ENCODE measurements at places on chromosomes 6 and 20. TPM values are rescaled to one million over a fixed set of nuclear protein-coding genes. Genes with fewer than 3 reads are reported as not detected.

DNA sequence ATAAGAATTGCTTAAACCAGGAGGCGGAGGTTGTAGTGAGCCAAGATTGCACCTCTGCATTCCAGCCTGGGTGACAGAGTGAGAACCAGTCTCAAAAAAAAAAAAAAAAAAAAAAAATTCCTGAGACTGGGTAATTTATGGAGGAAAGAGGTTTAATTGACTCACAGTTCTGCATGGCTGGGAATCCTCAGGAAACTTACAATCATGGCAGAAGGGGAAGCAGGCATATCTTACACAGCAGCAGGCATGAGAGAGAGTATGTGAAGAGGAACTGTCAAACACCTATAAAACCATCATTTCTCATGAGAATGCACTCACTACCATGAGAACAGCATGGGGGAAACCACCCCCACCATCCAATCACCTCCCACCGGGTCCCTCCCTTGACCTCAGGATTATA lies 1.8 kb upstream of the FKBP1A start:
- no peak for DNase-seq

- no peak for DNase-seq
Observed at GRCh38 chr6:63677282-63677681, 41.7 kb downstream of the PHF3 start.

GRCh38 chr20:8568075-8568474 lies 436.0 kb downstream of the PLCB1 start:
- no peak for DNase-seq

GABRR2 gene
- not detected for total RNA-seq

- DNase-seq, result peak; percentile 88
Observed at GRCh38 chr6:87078983-87079616, 15.8 kb downstream of the CGA start.

SNAP91 gene
- total RNA-seq, result 1.5 TPM

- no peak for DNase-seq
Observed at GRCh38 chr6:131854803-131855202, 47.0 kb downstream of the ENPP1 start.

DNA sequence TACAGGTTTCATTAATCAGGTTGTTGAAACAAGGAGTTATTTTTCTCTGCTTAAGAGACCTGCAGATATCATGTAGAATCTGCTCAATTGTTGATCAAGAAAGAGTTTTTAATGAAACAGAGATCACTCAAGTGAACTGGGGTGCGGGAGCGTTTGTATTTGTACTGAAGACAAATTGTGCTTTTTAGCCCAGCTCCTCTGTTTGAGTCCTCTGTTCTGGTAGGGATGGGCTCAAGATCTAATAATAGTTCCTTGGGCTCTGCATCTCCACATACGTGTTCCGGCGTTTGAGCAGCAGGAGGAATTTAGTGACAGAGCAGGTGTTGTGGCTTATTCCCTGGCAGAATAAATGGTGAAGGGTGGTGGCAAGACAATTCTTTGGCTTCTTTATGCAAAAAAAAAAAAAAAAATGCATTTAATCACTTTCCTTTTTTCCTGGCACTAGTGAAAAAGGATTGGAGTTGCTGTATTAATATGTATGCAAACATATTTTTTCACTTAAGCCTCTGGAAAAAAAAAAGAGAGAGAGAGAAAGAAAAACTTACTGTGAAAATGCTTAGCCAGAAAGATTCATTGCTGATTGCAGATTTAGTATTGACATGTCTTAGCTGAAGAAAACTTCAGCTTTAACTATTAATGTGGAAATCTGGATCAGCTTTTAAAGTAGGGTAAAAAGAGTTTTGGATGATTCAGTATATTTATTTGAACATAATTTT lies 4.0 kb downstream of the CITED2 start:
- no peak for DNase-seq

GRCh38 chr6:111624401-111625098 lies 18.9 kb upstream of the TRAF3IP2 start:
- DNase-seq, result no peak

DNA sequence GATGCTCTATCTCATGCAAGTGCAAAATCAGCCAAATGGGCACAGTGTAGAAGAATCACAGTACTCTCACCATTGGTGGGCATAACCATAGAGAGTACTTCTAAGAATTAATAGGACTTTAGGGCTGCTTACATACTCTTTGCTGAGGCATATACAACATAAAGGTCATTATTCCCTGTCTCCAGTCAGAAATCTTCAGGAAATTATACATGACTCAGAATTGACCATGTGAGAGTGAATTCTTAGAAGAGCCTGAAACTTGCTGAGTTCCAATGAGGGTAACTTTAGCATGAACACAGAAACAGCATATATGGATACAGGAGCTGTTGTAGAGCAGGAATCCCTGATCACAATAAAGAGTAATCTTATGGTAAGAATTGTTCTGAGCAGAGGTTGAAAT lies 498.7 kb downstream of the TENT5A start:
- DNase-seq, result no peak

- no peak for DNase-seq
Observed at GRCh38 chr6:81067057-81067456, 685.4 kb downstream of the TENT5A start.

TBXT gene
- total RNA-seq, result 0.25 TPM

- DNase-seq, result no peak
Observed at GRCh38 chr20:20295621-20296498, 72.0 kb upstream of the INSM1 start.

GRCh38 chr6:4953440-4953839 lies 50.4 kb downstream of the RPP40 start:
- no peak for DNase-seq

BTN3A1 gene
- total RNA-seq, result 5.1 TPM

DNA sequence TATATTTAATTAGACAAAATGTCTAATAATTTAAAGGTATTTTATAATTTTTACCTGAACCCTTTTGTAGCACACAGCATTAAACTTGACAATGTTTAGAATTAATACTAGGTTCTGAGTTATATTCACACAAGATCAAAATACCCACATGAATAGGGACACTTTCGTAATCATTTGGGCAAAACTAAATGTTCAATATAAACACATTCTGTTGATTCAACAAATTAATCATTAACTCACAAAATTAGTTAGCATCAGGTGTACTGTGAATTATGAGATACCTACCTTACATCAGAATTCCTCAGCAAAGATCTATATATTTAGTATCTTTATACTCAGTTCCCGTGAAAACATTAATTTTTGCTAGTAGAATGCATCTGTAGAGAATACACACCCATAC lies 481.5 kb upstream of the MANEA start:
- DNase-seq, result no peak

DNA sequence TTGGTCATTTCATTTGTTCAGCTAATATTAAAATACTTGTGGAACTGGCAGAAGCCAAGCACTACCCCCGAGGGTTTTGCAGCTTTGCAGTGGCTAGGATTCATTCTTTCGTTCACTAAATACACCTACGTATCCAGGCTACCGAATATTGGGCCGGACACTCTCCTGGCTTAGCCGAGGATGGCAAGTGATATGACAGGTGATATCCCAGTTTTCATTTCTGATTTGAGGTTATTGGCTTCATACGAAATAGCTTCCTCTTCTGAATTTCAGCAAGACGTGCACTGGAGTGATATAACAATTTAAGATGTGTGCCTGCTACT lies 536 bp upstream of the MTFR2 start:
- DNase-seq, result no peak

ABHD16B gene
- total RNA-seq, result not detected

IMPG1 gene
- total RNA-seq, result not detected

GRCh38 chr6:32189742-32190053 lies 304 bp downstream of the PBX2 start:
- DNase-seq, result no peak

- DNase-seq, result no peak
Observed at GRCh38 chr20:5895626-5896025, 54.7 kb downstream of the TRMT6 start.

- no peak for DNase-seq
Observed at GRCh38 chr20:59561228-59561605, 43.1 kb upstream of the PHACTR3 start.

DNA sequence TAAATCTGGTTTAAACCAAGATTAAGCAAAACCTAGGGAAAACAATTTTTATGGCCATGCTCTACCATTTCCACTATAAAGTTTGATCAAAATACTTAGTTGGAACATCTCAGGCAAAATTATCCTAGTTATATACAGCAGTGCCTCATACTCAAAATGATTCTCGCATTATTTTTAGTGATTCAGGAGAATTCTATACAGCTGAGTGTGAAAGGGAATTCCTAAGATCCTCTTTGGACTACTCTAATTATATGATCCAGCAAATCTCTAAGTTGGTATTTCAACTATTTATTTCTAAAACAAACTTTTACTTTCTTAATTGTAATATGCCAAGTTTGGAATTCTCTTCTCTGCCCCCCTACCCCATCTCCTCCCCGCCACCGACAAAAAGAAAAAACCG lies 8.6 kb downstream of the DTNBP1 start:
- no peak for DNase-seq

OR2B6 gene
- not detected for total RNA-seq

DNA sequence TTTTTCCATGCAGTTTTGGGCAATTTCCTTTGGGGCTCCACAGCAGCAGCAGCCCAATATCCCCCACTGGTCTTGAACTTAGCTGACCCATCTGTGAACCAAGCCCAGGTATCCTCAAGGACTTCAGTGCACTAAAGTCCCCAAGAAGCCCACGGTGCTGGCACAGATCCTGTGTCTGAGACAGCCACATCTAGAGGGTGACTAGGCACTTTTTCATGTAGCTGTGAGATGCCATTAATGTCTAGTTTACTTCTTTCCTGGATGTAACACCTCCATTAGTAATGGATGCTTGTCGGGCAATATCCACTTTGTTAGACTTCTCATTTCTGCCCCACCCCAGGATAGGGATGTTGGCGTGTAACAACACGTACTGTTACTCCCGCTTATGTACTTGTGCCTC lies 176.2 kb upstream of the PROKR2 start:
- no peak for DNase-seq

DNA sequence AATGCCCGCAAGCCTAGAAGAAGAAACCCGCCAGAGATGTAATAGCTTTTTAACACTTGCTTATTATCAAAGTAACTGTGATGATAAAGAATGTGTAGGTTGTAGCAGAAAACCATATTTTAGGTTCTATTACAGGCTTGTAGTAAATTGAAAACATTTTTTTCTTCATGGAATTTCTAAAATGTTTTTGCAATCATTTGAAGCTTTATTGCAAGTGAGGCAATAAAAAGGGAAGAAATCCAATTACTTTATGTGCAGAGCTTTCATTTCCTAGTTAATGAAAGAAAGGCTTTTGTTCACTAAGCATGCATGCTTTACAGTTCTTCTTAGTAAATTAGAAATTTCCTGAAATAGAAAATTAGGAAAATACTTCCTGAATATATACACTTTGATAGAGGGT lies 135.1 kb downstream of the B3GAT2 start:
- no peak for DNase-seq

RFX6 gene
- total RNA-seq, result not detected

DNA sequence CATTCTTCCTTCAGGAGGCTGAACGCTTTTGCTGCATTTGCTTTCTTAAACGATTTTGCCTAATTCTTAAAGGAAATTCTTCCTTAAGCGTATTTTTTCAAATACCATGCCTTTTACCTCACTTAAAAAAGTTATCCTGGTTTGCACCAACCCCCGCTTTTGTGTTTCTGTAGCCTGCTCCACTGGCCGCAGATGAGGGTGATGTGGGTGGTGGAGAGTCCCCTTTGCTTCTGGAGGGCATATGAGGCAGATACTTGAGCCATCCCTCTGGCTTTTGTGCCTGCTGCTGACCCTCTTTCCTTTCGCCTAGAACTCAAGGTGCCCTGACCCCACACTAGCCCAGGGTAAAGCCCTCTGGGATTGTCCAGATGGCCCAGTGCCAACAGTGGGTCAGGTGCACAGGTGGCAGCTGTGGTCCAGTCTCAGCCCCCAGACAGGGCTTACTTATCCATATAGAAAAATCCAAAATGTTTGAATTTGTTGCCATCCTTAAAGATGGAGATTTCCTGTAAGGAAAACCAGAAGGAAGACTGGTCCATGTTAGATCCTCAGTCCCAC lies 43.9 kb downstream of the SPATA2 start:
- DNase-seq, result no peak

DNA sequence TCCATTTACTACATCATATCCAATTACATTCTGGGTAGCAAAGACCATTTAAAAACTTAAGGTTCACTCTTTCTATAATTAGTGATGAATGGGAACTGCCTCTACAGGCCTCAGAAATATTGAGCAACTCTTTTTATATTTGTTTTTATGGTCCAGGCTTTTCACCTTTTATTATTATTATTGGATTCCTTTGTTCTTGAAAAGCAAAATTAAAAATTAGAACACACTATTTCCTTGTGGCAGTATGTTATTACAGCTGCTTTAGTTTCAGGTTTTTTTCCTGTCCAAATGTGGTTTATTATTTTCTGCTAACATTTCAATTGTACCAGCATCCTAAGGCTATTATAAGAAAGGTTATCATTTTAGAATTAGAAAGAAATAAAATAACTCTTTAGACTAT lies 150.1 kb downstream of the FARS2 start:
- no peak for DNase-seq

DNA sequence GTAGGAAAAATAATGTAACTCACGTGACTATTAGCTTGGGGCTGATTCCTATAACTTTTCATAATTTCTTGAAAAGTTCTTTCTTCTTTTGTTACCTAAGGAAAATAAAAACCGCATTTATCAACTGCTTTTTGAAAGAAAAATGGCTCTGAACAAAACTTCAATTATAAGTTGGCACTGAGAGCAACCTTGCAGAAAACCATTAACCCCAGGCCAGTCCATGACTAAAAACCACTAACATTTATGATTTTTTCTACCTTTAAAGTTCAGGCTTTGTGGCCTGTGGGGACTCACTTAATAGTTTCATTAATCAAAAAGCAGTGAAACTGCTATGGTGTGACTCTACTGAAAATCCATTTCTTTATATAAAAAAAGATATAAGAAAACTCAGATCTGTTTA lies 69.1 kb upstream of the SAMHD1 start:
- no peak for DNase-seq

DNA sequence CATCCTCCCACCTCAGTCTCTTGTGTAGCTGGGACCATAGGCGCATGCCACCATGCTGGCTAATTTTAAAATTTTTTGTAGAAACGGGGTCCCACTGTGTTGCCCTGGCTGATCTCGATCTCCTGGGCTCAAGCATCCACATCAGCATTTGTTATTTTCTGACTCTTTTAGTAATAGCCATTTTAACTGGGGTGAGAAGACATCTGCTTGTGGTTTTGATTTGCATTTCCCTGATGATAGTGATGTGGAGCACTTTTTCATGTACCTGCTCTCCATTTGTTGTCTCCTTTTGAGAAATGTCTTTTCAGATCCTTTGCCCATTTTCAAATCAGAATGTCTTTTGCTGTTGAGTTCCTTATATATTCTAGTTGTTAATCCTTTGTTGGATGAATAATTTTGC lies 22.2 kb upstream of the TULP4 start:
- DNase-seq, result no peak

DNA sequence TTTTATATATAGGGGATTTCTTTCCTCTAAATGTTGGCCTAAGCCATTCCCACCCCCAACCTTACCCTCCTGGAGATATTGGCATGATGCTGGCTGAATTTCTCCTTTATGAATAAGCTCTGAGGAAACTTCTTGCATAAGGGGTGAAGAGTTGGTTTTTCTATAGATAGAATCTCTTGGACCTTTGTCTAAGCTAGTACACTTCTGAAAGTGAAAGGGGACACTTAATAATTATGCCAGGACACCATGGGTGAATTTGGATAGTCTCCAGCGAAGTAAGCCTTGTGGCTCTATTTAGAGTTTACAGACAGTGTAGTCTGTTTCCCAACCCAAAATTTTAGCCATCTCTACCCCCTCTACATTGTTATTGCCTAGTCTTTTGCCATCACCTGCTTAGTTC lies 27.1 kb upstream of the FABP7 start:
- no peak for DNase-seq

GRCh38 chr20:4544765-4545164 lies 176.9 kb upstream of the PRND start:
- no peak for DNase-seq

PHF10 gene
- total RNA-seq, result 51.1 TPM

POM121L2 gene
- 0.09 TPM for total RNA-seq
